Astrocyte of the hippocampus (primary cell): ENCODE measurements at places on chromosomes 13 and 19.
A peak's percentile ranks its signal among the peaks of the same experiment; 100 is the strongest.

DNA sequence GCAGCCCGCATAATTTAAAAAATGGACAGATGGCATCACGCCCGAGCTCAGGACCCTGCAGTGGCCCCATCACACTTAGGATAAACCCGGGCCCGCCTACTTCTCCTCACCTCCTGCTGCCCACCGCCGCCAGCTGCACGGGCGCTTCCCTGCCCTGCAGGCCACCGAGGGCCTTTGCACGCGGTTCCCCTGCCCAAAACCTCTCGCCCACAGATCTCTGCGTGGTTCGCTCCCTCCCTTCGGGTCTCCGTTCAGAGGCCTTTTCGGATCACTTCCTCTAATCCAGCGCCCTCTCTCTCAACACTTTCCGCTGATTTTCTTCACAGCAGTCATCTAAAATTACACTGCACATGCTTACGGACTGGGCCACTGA is 1.8 kb downstream of the SHISA7 start:
- no peak for DNase-seq

GRCh38 chr19:55673889-55674288 is 1.1 kb upstream of the EPN1 start:
- DNase-seq, result no peak

GRCh38 chr19:1825909-1826556 is 14.0 kb upstream of the ATP8B3 start:
- DNase-seq, result peak; percentile 87

- DNase-seq, result no peak
These were observed 865.0 kb downstream of the PCDH9 start for GRCh38 chr13:66365101-66365500.

DNA sequence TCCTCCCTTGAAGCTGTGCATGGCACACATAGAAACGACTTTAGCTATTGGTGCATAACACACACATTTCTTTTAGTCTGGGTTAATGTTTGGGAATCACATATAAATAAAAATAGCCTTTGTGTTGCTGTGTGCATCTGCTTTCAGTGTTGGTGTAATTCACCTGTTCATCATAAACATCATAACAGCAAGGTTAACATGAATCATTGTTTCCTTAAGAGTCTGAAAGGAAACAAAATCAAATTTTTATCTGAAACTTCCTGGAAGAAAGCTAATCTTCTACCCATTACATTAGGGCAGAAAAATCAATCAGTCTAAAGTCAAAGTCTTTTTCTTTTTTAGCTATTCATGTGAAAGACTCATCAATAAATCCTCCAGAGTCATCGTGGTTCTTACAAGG is 35.0 kb upstream of the TNFSF11 start:
- no peak for DNase-seq

DNA sequence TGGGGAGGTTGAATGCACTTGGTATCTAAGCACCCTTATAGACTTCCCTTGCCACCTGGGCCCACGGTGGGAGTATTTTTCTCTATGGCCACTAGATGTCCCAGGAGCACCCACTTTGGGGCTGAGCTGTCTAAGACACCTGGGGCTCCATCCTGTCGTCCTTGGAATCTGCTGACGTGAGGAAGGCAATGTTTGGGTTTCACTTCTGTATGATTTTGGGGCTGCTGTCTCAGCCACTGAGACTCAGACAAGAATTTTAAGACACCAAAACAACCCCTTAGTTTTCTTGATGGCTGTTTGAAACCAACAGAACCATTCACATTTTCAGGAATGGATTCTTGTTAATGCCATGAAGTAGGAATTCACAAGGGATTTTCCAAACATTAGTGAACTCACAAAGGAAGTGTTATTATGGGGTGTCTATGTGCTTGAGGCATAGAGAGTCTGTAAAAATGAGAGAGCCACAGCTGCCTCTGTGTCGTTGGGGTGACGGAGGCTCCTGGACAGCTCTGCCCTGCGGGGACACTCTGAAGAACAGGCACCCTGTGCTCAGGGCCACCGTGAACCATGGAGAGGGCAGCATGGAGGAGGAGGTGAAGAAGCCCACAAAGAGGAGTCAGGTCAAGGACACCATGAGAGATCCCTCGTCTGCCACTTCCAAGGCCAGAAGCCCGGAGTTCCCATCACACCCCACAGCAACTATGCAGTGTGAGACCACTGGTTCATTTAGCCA is 106.8 kb upstream of the SPATA13 start:
- DNase-seq, result peak; percentile 84

DNA sequence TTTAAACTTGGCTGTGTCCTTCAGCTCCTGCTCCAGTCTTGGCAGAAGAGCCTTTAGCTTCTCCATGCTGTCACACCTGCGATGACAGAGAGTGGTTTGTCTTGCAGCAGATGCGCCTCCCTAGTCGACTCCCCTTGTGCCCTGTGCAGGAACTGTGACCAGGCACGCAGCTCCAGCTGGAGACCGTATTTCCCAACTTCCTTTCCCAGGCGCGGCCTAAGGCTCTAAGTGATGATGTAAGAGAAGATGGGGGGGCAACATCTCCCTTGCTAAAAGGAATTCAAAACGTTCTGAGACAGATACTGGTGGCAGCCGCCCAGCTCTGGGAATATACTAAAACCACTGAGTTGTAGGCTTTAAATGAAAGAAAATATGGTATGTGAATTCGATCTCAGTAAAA is 16.3 kb downstream of the DCUN1D2 start:
- no peak for DNase-seq

- peak; percentile 94 for DNase-seq
These were observed 545 bp downstream of the RAD23A start for GRCh38 chr19:12946092-12946721.

DNA sequence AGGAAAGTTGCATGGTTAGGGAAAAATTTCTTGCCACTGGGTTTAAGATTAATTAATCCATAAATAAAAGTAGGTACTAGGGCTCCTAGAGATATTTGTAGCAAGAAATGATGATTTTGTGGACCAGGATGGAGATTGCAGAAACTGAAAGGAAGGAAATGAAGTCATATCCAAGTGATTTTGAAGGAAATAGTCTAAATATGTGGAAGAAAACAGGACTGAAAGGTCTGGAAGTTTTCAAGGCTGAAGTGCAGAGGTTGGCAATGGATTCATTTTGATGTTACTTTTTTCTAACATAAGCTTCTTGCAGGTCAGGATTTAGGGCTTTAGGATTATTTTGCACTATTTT is 52.8 kb downstream of the SOX21 start:
- no peak for DNase-seq

DNA sequence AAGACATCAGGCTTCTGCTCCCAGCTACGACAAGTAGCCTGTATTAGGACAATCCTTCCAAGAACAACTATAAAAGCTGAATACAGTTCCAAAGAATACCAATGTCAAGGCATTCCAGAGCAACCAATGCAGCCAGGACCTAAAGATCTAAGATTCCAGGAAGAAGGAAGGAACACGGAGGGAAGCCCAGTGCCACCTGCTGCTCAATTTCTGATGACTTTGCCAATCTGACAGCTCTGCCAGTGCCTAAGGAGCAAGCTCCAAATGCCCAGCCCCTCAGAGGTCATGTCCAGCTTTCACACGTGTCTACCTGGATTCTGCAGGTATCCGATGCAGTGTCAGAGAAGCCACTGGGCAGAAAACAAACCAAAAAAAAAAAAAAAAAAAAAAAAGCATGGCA is 164.4 kb downstream of the IRS2 start:
- DNase-seq, result no peak

GRCh38 chr13:43587376-43587775 is 199.4 kb downstream of the ENOX1 start:
- no peak for DNase-seq

GRCh38 chr13:112770504-112770903 is 80.7 kb downstream of the ATP11A start:
- no peak for DNase-seq

GRCh38 chr13:60427285-60427684 is 30.3 kb downstream of the TDRD3 start:
- DNase-seq, result no peak

DNA sequence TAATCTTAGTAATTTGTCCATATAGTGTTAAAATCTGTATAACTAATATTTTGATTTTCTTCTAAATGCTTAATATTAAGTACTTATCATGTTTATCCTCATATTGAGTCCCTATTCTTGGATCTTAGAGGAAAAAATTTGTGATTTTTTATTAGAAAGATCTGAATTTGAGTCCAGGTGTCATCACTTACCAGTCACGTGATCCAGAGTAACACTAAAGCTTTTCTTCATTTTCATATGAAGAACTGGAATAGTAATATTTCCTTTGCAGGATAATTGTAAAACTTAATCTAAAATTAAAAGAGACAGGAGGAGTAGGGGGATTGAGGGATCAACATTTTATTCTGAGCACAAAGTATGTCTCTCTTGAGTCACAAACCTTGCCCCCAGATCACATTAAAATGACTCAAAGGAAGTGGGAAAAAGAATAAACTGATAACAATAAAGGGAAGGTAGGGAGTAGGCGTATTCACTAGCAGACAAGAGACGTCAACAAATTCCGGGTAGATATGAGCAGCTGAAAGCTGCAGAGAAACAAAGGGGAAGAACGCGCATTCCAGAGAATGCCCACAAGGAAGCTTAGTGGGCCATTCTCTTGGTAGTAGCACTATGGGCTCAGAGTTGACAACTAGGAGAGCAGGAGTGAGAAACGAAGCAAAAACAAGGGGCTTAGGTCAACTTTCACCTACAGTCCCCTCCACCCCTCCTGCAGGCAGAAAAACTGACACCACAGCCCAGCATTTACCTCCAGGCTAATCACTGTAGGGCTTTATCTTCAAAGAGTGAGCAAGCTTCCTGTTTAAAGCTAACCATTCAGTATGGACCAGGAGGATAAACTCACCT is 123.1 kb downstream of the SPRY2 start:
- DNase-seq, result peak; percentile 84

- peak; percentile 70 for DNase-seq
These were observed 8.2 kb downstream of the KLHL26 start for GRCh38 chr19:18645035-18645511.
